ENCODE measurements at places on chromosomes 12 and 14.

- DNase-seq: no peak
These were observed 6.4 kb upstream of the CLEC6A start for GRCh38 chr12:8449355-8449859.

- no peak for DNase-seq
These were observed 97.5 kb upstream of the FKBP4 start for GRCh38 chr12:2697057-2697800.

DNA sequence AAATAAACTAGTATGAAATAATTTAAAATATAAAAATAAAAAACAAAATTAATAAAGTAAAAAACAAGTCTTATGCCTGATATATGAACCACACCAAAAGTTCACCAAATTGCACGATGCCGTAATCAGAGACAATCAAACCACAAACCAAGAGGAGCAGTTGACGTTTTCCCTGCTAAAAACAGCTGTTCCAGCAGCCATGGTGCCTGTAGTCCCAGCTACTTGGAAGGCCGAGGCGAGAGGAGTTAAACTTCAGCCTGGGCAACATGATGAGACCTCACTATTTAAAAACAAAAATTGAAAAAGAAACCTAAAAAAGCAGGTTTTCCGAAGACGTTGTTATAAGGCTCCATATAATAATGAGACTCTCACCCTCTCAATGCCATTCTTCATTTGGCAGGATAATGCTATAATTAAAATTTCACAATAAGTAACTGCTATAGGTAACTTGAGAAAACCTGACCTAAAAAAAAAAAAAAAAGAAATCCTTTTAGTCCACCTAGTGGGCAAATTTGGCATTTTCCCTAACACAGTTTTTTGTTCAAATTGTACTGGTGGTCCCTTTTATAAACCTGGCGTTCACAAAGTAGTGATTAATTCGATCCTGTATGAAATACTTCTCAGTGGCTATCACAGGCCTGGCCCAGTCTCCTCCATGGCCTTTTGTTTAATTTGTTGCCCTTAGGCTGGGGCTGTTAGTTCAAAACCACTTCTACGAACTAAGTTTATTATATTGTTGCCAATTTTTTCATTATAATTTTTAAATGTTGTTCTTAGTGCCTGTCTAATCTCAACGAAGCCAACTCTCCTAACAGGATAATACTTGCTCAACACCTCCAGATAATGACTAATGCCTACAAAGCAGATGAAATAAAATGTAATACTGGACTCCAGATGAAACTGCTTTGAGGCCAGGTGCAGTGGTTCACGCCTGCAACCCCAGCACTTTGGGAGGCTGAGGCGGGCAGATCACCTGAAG lies 62.1 kb downstream of the TNFAIP2 start:
- peak; percentile 5 for DNase-seq

GRCh38 chr12:65885716-65886115 lies 61.4 kb downstream of the HMGA2 start:
- DNase-seq: no peak

DNA sequence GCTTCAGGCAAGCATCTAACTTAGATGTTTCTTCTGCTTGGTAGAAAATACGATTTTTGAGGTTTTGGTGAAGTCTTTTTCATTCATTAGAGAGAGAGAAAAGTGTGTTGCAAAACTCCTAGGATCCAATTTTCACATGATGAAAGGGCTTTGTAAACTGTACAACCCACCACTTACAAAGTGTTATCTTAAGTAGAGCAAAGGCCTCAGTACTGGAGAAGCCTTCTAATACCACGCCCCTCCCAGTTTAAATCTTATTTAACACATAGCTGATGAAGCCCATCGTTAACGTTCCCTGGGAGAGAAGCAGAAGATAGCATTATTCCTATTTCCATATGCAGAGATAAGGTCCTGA lies 869 bp downstream of the APOLD1 start:
- no peak for DNase-seq

DNA sequence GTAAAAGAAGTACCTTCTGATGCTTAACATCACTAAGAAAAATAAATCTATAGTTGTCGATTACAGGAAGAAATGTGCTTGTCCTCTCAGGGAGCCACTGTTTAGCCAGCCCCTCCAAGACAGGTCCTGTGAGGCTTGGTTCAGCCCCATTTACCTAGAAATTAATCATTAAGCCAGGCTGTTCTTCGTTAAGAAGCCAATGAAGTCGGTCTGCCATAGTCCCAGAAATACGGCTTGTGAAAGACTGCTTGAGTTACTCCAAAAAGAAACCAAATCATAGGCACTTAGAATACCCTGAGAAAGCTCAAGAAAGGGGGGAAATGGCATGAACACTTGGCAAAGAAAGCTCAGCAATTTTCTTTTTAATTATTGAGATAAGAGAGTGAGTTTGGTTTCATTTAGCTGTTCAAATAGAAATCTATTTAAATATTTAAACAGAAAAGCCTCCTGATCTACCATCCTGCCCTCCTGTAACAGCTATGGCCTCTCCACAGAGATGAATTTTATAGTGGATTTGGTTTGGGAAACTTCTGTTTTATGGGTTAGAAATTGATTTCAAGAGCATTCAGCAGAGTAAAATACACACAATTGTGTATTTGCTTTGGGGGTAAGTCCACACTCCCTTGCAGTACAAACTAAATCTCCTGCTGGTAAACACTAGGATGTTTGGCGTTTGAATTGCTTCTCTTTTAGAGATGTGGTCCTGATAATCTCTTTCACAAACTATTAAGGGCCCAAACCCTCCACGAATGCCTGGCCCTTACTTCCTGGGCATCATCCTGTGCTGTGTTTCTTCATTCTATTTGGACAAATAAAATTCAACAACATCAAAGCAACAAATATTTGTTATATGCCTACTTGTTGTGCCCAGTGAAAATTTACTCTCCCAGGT lies 234.4 kb downstream of the SEC23A start:
- DNase-seq: no peak

DNA sequence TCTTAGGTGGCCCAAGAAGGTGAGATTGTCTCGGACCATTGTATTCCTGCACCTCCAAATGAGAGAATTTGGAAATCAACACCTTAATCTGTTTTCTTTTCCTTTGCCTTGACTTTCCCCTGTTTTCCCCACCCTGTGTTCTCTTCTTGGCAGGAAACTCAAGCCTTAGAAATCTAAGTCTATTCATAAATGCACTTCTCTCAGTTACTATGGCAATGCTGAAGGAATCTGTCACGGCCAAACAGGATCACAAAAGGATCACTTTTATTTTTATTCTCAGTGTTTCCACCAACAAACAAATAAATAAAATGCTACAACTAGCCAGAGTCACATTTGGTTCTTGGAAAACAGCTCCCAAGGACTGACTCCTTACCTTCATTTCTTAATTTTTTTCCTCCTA lies 270.5 kb downstream of the BCAT1 start:
- DNase-seq: no peak

DNA sequence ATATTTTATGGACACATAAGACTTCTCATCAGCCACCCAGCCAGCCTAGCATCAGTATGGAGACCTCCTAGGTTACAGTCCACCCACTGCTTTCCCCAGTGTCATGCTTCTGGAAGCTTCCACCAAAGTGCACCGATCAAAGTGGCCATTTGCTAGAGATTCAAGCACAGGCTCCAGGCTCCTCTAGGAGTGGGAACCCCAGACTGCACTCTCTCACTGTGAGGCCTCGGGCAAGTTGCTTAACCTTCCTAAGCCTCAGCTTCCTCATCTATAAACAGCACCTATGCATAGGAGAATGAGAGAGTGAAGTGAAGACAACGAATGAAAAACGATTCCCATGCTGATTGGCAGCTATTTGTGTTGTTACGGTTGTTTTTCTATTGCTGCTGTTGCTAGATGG lies 94.4 kb downstream of the DICER1 start:
- DNase-seq: no peak

DNA sequence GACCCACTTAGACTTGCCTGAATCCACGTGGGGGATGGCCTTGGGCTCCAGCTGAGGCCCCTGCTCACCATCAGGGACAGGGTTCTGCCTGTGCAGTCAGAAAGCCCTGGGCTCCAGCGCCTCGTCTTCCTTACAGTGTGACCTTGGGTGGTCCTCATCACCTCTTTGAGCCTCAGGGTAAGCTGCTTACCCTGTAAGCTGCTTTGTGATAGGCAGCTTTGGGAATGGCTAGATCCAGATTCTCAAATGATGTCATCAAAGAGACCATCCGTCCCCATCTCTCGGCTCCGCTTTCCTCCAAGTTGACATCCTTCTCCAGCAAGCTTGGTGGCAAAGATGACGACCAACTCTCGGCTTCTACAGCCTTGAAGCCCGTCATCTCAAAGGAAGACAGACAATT lies 127.0 kb downstream of the ADCK1 start:
- no peak for DNase-seq

GRCh38 chr12:98149691-98150210 lies 365.6 kb upstream of the TMPO start:
- DNase-seq: no peak

DNA sequence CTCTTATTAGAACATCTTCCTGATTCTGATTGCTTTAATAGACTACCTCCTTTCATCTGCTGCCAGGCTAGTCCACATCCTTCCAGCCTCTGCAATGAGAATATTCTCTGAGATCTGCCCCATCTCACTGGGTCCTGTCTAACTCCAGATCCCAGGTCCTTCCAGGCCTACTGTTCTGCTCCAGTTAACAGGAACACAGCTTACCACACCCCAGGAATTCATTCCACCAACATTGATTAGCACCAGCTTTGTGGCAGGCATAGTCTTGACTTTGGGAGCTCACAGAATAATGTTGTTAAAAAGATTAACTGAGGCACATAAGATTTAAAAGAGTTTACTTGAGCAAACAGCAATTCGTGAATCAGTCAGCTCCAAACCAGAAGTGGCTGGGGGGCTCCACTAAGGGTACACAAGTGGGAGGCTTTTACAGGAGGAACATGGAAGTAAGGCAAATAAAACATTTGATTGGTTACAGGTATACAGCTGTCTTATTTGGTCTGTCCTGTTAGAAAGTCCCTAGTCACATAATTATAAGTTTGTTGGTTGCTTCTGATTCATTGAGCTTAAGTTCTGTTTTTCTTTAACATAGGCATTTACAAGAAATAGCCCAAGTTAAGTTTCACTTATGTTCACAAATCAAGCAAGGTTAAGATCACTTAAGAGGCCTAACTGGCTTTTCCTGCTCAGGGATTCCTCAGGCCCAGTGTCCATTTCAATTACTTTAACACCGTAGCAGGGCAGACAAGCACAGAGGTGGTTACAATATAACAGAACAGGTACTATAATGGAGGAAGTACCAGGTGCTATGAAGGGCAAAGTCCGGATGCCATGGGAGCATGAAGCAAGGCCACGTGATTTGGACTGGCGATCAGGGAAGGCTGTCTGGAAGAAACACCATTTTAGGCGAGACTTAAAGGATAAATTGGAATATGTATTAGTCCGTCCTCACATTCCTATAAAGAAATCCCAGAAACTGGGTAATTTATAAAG lies 12.2 kb upstream of the MYH7 start:
- no peak for DNase-seq

- DNase-seq: no peak
These were observed 8.8 kb upstream of the AMHR2 start for GRCh38 chr12:53414756-53415417.

DNA sequence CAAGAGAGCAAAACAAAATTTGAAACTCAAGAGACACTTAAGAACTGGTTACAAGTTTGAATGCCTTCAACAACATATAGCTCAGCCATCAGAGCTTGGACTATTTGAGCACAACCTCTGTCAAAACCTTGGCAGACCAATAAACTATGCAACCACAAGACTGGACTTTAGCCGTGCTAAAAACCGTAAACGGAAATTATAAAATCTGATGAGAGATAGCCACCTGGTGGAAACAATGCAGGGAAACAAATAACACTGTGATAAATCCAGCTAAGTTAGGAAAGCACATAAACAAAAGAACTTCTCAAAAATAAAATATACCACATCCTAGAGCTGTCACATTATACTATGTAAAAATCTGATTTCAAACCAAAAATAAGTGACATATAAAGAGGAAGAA lies 1074.2 kb upstream of the NOVA1 start:
- DNase-seq: no peak

- DNase-seq: no peak
These were observed 20.8 kb downstream of the CFAP251 start for GRCh38 chr12:121939186-121939585.

GRCh38 chr12:109461049-109461845 lies 15.9 kb downstream of the KCTD10 start:
- no peak for DNase-seq

DNA sequence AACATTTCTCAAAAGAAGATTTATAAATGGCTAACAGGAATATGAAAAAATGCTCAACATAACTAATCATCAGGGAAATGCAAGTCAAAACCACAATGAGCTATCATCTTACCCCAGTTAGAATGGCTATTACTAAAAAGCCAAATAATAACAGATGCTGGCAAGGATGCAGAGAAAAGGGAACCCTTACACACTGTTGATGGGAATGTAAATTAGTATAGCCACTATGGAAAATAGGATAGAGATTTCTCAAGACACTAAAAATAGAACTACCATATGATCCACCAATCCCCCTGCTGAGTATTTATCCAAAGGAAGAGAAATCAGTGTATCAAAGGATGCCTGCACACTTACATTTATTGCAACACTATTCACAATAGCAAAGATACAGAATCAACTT lies 58.3 kb downstream of the GUCY2C start:
- no peak for DNase-seq

- no peak for DNase-seq
These were observed 25.9 kb upstream of the GTF2A1 start for GRCh38 chr14:81246461-81247270.

DNA sequence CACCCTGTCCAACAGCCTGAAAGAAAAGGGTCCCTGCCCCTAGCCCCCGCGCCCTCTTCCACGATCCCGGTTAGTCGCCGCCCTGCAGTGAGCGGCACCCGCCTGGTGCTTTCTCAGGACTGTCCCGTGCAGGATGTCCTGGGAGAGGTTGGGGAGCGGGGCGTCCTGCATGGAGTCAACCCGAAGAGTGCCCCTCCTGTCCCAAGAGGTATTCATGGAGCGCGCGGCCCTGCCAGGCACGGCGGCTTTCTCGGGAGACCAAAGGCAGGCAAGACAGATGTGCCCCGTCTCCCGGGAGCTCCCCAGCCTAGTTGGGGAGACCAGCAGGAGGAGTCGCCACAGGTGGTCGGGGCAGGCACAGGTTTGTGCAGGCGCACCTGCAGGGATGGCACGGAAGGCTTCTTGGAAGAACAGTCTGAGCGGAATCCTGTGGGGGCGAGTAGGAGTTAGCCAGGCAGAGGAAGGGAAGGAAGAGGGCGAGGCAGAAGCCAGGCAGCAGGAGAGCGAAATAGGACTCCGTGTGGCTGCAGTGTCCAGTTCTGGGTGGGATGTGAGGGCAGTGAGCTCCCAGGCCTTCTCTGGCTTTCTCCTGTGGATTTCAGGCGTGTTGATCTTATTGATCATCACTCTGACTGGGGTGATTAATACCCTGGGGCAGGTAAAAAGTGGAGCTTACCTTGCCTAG lies 723 bp downstream of the SIVA1 start:
- DNase-seq: no peak

DNA sequence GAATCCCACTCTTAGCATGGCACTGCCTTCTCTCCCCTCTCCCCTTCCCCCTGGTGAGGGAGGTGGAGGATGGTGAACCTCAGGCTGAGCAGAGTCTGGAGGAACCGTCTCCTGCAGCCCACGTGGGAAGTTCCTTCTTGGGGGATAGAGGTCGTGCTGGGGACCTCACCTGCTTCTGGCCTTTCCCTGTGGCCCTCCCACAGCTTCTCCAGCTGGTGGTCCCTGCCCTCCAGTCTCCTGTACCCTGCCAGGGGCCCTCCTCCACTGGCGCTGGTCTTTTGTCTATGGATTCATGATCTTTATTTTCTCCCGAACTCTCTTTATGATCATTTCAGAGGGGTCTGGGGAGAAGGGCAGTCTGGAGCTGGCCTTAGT lies 9.0 kb upstream of the MTA1 start:
- DNase-seq: no peak

GRCh38 chr14:79580414-79580813 lies 630.9 kb downstream of the DIO2 start:
- no peak for DNase-seq

GRCh38 chr14:105041841-105042765 lies 21.2 kb upstream of the CDCA4 start:
- no peak for DNase-seq
